ENCODE measurements at places on chromosomes 12 and 14. TPM values are rescaled to one million over a fixed set of nuclear protein-coding genes. Genes with fewer than 3 reads are reported as not detected.

The SERPINA9 gene
- total RNA-seq, result 0.28 TPM

The KRT5 gene
- 1.4 TPM for total RNA-seq

The IAPP gene
- not detected for total RNA-seq

The RASSF9 gene
- 0.85 TPM for total RNA-seq

The AGAP2 gene
- 0.28 TPM for total RNA-seq

The NGB gene
- total RNA-seq, result not detected

The DDX11 gene
- total RNA-seq, result 28.9 TPM

The PLEKHH1 gene
- 0.56 TPM for total RNA-seq

The RASAL1 gene
- total RNA-seq, result not detected

The KRT2 gene
- not detected for total RNA-seq

The TNFAIP2 gene
- total RNA-seq, result 43.5 TPM

The IFI27 gene
- 55.8 TPM for total RNA-seq

The MUCL1 gene
- total RNA-seq, result not detected

The SLC25A47 gene
- under 0.01 TPM for total RNA-seq

The ESR2 gene
- under 0.01 TPM for total RNA-seq

The ZNF891 gene
- 1.1 TPM for total RNA-seq

The MGAT4C gene
- under 0.01 TPM for total RNA-seq

The TEX52 gene
- not detected for total RNA-seq

The ALDH1L2 gene
- total RNA-seq, result 74.4 TPM

The PLA2G1B gene
- not detected for total RNA-seq

The PPP1R1A gene
- not detected for total RNA-seq

The ITGA7 gene
- 47.5 TPM for total RNA-seq

The CYP27B1 gene
- total RNA-seq, result 0.19 TPM

The SMCO2 gene
- total RNA-seq, result not detected

The TRHDE gene
- total RNA-seq, result 0.38 TPM

The CLEC4D gene
- total RNA-seq, result not detected

The A2ML1 gene
- total RNA-seq, result not detected

The CGRRF1 gene
- total RNA-seq, result 15.0 TPM

The RNU4-1 gene
- total RNA-seq, result under 0.01 TPM

The PTPRQ gene
- total RNA-seq, result 0.38 TPM

The LRRC9 gene
- total RNA-seq, result not detected

The PAN2 gene
- 10.0 TPM for total RNA-seq

The GPR135 gene
- 3.1 TPM for total RNA-seq

The PTPN21 gene
- total RNA-seq, result 5.4 TPM

The CD4 gene
- 0.28 TPM for total RNA-seq

The YBX3 gene
- 64.5 TPM for total RNA-seq

The HSPB8 gene
- total RNA-seq, result 35.1 TPM

The SYNDIG1L gene
- under 0.01 TPM for total RNA-seq

The CHGA gene
- total RNA-seq, result not detected

The MDM2 gene
- 260 TPM for total RNA-seq

The LBHD2 gene
- not detected for total RNA-seq

The CAPZA3 gene
- total RNA-seq, result not detected

The PPFIA2 gene
- 0.96 TPM for total RNA-seq

The NFE2 gene
- not detected for total RNA-seq

The MAP1LC3B2 gene
- 0.28 TPM for total RNA-seq

The RPS6KA5 gene
- 1.2 TPM for total RNA-seq

The PPHLN1 gene
- 74.0 TPM for total RNA-seq

The CLEC1B gene
- not detected for total RNA-seq

The STAB2 gene
- under 0.01 TPM for total RNA-seq

The LALBA gene
- not detected for total RNA-seq

The MORN3 gene
- 0.56 TPM for total RNA-seq
